Activated effector memory CD4-positive, alpha-beta T cell treated with Interleukin-2 at 50 U/mL for 16 hours (primary cell): ENCODE measurements at places on chromosomes 16 and 17.

- no peak for DNase-seq
These were observed 95.9 kb upstream of the CDH13 start for GRCh38 chr16:82530883-82531282.

DNA sequence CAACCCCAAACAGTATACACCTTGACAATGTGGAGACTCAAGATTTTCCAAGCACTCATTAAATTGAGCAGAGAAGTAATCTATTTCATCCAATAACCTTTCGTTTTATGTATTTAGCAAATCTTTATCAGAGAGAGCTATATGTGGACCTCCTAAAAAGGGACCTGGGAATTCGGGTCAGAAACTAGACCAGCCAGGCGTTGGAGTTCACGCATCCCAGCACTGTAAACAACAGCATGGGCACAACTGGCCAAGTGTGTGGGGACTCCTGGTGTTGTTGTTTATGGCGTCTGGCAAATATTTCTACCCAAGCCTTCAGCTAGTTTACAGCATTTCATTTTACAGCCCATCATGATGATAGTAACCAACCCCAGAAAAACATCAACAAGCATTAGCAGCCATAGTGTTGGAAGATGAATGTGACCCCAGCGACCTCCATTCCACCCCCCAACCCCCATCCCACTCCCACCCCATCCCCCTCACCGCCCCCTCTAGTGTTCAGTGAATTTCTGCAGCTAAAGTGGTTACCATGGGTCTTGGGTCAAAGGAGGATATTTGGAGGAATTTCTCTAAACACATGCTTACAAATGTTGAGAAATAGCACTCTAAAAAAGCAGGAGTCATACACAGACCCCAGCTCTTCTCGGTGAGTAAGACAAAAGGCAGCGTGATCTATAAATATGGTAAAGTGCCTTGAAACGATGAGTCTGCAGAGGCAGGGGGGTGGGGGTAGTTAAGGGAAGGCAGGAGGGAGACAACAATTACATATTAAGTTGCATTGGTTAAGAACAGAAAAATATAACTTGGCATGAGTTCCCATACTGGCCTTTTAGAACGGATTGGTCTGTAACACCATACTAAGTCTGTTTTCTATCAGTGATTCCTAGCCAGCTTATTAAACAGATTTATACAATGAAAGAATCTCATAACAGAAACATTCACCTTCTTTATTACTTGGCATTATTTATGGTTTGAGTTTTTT lies 91.4 kb upstream of the TBX2 start:
- no peak for DNase-seq

DNA sequence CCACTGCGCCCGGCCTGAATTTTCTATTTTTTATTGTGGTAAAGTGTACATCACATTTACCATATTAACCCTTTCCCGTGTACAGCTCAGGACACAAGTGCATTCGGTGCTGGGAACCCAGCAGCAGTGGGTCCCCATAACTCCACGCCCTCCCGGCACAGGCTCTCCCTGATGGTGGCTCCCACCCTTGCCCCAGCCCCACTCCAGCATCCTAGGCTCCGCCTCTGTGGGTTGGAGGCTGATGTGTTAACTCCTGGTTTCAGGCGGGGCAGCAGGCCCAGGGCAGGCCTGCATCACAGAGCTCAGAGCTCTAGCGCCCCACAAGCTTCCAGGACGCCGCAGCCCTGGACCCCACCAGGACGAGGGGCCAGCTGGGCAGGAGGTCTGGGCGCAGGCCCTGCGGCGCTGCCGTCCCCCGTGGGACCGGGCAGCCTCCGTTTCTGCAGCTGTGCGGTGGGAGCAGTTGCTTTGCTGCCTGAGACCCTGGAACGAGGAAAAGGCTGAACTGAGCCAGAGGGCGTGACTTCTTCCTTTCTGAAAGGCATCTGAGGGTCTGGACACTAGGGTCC lies 19.6 kb downstream of the ZFPM1 start:
- no peak for DNase-seq

- no peak for DNase-seq
These were observed 2.0 kb downstream of the NPTX1 start for GRCh38 chr17:80474231-80474960.
